ENCODE measurements at places on chromosomes 7 and 10.

DNA sequence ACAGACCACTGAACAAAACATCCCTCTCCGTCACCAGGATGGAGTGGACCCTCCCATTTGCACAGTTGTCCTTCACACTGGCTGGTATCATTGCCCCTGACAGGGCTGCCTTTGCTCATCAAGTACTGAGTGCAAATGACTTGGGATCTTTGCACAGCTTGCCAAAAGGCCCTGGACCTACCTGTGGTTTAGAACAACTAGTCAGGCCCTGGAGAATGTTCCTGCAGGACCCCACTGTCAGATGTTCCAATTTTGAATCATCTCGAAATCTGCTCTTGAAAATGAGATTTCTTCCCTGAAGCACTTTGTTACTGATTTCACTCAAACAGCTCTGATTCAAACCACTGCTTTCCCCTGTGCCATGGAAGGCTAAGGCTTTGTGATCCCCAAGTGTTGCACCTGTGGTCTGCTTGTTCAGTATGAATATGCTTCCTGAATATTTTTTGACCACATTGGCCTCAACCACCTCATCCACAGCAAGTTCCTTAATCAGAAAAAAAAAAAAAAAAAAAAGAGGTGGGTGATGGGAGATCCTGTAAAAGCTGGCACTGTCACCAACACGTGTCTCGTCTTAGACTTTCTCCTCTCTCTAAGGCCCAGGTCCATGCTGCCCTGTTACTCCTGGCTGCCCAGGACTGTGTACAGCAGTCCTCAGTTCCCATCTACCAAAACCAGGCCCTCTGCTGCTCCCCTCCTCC is 2.7 kb upstream of the AOAH start:
- no peak for DNase-seq

DNA sequence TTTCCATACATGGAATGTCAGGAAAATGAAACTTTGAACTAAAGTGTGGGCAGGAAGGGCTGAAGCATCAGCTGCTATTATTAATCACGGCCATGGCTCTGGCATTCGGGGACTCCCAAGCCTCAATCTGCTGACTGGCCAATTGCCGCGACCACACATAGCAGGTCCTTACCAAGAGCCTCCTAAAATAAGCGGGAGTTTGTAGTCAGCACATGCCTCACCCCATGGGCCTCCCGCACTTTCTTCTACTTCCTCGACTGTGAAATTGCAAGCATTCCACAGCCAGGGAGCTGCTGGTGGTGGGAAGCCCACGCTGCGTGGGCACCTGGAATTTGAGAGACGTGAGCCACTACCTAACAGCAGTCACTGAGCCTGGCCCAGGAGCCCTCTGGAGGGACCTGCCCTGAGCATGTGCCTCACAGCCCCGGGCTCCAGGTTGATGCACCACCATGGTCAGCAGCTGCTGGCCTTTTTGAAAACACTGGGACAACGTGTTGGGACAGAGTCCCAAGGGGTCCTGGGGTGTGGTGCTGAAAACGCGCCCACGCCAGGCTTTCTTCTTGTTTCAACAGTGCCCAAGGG is 211.4 kb downstream of the TNS3 start:
- DNase-seq, result peak; percentile 16

GRCh38 chr7:132866551-132866950 is 215.3 kb downstream of the CHCHD3 start:
- DNase-seq, result no peak

GRCh38 chr10:114767986-114768821 is 53.4 kb upstream of the FHIP2A start:
- no peak for DNase-seq

DNA sequence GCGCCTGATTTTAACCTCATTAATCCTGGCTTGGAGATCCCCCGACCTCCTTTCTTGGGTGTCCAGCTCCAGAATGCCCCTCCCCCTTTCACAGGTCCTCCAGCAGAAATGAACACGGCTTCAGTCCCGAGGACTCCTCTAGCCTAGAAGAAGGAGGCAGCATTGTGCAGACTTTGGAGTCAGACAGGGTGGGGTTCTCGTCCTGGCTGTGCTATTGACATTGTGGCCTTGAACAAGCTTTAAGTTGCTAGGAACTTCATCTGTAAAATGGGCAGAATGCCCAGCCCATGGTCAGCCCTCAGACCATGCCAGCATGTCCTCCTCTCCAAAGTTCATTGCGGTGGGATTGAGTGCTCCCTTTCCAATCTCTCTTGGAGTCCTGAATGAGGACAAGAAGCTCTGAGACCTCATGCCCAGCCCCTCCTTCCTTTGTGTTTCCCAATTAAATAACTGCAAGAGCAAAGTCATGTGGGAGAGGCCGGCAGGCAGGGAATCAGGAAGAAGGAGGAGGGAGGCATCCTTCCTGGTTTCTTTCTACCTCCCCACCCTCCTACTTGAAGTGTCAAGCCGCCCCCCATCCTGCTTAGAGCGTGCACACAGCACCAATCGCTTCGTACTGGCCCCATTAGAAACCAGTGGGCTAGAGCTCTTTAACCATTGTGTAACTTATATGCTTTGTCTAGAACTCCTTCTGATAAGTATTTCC is 86.4 kb downstream of the RBM20 start:
- no peak for DNase-seq

GRCh38 chr7:29297194-29297890 is 102.8 kb downstream of the CHN2 start:
- no peak for DNase-seq

DNA sequence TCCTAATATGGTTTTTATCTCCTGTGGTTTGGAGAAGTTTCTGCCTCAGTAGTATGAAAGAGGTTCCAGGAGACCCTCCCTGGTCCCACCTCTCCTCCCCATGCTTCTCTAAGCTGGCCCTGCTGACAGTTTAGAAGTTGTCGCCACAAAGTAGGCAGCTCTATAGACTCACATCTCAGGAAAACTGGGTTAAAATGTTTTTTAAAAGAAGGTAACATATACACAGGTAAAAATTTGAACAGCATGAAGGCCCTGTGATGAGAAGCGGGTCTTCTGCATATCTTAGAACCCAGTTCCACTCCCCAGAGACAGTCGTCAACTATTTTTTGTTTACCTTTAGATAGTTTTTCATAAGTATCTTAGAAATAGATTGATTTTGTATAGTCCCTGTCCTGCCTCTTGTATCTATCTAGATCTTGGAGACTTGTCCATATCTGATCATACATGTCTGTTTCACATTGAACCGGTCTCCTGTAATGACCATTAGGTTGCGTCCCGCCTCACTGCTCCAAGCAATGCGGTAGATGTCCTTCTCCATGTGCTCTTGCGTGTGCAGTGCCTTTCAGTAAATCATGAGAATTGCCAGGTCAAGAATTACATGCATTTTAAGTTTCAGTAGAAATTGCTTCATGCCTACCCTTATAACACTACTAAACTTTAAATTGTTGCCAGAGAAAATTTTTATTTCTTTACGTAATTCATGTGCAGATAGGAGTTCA is 2.2 kb downstream of the DUSP5 start:
- DNase-seq, result no peak

GRCh38 chr7:143846692-143847091 is 55.3 kb downstream of the TCAF1 start:
- DNase-seq, result no peak

DNA sequence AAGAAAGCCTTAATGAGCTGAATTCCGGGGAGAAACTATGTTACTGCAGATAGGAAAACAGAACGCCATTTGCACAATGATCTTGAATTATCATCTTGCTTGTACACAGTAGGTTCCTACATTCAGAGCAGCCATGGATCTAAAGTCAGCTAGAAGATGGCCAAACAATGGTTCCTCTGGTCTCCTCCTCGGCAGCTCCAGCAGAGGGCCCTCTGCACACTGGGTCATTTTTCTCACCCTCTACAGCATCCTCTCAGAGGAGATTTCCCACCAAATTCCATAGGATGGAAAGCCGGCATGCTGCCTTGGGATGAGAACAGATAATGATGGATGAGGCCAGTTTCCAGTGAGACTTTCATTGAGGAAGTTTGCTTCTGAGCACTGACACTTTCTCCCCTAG is 308.5 kb upstream of the NFE2L3 start:
- DNase-seq, result no peak

DNA sequence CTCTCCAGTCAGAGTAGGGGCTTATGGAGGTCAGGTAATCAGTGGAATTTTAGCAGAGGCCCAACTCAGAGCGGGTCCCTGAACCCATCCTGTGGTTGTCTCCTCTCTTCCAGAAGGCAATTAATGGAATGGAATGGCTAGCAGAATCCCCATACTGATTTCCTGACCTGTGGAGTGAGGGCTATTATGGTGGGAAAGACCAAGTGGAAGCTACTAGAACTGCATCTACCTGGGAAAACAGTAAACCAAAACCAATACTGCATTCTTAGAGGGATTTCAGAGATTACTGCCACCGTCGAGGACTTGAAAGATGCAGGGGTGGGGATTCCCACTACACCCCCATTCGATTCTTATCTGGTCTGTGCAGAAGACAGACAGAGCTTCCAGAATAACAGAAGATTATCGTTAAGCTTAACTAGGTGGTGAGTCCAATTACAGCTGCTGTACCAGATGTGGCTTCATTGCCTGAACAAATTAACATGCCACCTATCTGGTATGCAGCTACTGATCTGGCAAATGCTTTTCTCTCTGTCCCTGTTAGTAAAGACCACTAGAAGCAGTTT is 73.2 kb downstream of the LMBR1 start:
- DNase-seq, result no peak

- DNase-seq, result no peak
Observed at GRCh38 chr7:93219868-93220267, 6.4 kb downstream of the HEPACAM2 start.

DNA sequence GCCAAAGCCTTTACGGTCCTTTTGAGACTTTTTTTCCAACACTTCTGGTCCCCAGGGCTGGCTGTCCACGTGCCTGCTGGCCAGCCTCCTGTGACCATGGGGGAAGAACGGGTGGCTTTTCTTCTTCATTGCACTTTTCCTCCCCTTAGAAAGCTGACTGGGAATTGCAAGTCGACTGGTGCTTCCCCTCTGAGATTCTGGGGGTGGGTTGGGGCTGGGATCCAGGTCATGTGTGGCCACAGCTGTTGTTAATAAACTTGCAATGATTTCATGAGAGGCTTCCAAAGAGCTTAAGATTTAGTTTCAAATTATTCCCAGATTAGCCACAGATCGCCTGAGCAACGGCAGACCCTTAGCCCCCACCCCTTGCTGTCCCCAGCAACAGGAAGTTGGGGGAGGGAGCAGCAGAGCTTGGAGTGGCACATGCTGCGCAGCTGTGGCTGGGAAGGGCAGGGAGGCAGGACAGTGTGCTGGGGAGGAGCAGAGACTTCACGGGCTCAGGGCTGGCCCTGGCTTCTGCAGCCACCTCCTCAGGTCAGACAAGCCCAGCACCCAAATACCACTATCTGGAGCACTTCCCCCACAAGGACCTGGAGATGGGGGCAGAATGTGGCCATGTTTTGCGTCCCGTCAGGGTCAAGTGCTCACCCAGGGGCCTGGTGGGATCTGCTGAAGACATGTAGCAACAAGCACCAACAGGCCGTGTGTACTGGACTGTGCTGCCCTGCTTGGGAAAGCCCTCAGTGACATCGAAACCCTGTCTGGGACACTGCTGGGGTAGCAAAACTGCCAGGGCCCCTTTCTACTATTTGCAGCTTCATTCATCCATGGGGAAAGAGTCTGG is 147.1 kb downstream of the RNF216 start:
- DNase-seq, result peak; percentile 95

- DNase-seq, result peak; percentile 25
Observed at GRCh38 chr7:100719523-100720278, 567 bp upstream of the EPO start.

- no peak for DNase-seq
Observed at GRCh38 chr10:80487421-80487785, 33.3 kb downstream of the TSPAN14 start.

GRCh38 chr10:26334932-26335573 is 103.1 kb upstream of the APBB1IP start:
- peak; percentile 21 for DNase-seq

- DNase-seq, result peak; percentile 99
Observed at GRCh38 chr10:6239213-6239991, 36.7 kb downstream of the PFKFB3 start.

DNA sequence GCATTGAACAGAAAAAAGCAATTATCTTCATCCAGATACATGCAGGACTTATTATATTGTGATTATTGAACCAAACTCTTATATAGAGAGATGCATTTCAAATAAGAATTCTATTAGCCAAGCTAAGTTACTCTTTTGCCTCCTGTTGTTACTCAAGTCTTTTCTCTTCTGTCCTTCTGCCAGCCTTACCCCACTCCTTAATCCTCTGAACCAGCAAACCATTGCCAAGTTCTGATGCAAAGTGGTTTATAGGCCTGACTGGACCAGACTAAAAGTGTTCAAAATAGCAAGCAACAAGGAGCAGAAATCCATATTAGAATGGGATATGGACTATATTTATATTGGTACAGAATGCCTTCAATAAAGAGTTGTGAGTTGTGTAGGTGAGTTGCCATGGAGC is 2.2 kb upstream of the SLC26A4 start:
- no peak for DNase-seq

DNA sequence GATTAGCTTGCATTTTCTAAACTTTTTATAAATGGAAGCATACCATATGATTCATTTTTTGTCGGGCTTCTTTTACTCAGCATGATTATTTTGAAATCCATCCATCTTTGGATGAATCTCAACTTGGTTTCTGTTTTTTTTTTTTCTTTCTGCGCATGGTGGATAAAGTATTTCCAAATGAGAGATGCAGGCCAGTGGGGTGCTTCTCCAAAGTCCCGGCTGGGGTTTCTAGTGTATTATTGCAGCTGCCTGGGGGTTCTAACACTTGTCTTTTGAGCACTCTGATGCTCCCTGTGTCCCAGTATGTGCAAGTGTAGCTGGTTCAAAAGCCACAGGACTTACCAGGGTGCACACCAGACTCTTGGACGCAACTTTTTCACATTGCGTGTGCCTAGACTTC is 70.9 kb upstream of the LOXL4 start:
- DNase-seq, result no peak

- DNase-seq, result no peak
Observed at GRCh38 chr7:55438757-55439525, 73.8 kb downstream of the LANCL2 start.

DNA sequence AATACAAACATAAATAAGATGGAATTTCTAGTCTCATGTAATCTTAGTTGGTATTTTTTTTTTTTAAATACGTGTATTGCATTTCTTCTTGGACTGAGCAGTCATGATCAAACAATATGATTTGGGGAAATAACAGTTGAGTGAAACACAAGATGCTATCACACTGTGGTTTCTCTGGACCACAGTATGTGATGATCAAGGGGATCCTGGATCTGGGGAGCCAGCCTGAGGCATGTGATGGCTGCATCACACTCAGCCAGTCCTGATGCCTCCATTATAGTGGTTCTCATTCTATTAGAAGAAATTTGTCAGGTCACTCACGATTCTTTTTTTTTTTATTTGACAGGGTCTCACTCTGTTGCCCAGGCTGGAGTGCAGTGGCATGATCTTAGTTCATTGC is 495.9 kb upstream of the POT1 start:
- no peak for DNase-seq
